ENCODE measurements at places on chromosomes 7 and 10. TPM values are rescaled to one million over a fixed set of nuclear protein-coding genes. Genes with fewer than 3 reads are reported as not detected.

The ARHGEF5 gene
- total RNA-seq: 1.4 TPM

The RGS10 gene
- 372 TPM for total RNA-seq

The ACTR3C gene
- 6.2 TPM for total RNA-seq

The MMD2 gene
- not detected for total RNA-seq

The FAM24B gene
- 3.8 TPM for total RNA-seq

The KDM7A gene
- 14.8 TPM for total RNA-seq

The ACSL5 gene
- 13.0 TPM for total RNA-seq

The ADRA2A gene
- total RNA-seq: 0.09 TPM

The CPA2 gene
- 0.14 TPM for total RNA-seq

The SOSTDC1 gene
- 2.0 TPM for total RNA-seq

The SPDYE8 gene
- total RNA-seq: not detected

DNA sequence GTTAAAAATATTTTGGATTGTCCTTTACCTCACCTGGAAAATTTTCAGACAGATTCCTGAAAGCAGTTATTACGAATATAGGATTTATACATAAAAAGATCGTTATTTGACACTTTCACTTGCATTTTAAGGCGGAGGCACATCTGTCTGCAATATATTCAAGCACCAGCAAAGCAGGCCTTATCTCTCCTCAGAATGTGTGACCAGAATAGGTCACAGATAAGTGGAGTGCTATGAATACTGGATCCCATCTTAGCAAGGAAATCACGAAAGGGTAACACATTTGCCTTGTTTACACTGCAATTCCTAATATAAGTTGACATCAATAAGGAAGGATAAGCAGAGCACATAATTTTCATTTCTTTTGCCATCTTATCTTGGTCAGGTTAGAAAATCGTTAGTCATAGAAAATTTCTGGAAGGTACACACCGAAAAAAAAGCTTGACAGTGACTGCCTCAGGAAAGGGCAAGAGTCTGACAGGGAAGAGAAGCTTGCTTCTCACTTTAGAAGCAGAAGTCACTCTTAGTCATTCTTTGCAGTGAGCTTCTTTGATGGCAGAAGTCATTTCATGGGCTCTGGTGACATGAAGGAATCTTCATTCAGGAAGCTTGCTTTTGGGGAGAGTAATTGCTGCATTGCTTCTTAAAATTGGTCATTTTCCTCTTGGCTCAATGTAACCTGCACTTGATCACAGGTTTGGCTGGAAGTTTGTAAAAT is 98.1 kb upstream of the STK17A start:
- H3K4me1 ChIP-seq: no peaks in the 10 kb centered on the region
- no peak overlapping the region for H3K4me3 ChIP-seq
- DNase-seq: no peak
- no peaks in the 10 kb centered on the region for H3K27me3 ChIP-seq

DNA sequence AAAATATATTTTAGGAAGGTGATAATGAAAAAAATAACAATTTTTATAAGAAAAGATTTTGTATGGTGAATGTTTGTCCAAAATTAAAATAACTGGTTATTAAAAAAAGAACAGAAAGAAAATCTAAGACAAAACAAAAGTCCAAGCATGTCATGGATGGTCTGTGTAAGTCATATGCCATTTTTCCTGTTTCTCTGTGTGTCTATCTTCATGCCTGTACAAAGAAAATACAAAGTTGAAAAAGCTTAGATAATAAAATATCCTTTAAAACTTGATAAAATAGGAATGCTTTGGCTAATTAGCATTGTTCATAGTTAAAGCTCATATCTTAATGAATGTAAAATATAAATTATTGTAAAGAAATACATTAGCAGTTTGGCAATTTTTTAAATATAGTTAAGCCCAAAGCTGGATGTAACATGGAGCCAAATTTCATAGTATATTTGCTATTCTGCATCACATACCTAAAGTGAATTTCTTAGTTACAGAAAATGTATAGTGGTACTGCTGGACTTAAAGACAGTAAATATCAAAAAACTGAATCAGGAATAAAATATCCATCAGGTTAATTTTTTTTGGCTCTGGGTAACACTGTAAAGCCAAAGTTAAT is 661.1 kb downstream of the PCDH15 start:
- DNase-seq: no peak
- no peak overlapping the region for H3K27ac ChIP-seq
- H3K4me1 ChIP-seq: no peaks in the 10 kb centered on the region
- H3K36me3 ChIP-seq: no peaks in the 10 kb centered on the region
- H3K4me3 ChIP-seq: no peak overlapping the region
- H3K27me3 ChIP-seq: no peaks in the 10 kb centered on the region

GRCh38 chr7:128036226-128036940 is 5.1 kb upstream of the LRRC4 start:
- no peak for DNase-seq
- peaks cover 8% of the 10 kb centered on the region for H3K4me1 ChIP-seq
- peaks cover 31% of the 10 kb centered on the region for H3K27me3 ChIP-seq
- no peaks in the 10 kb centered on the region for H3K36me3 ChIP-seq

- no peaks in the 10 kb centered on the region for H3K27me3 ChIP-seq
- no peak overlapping the region for H3K27ac ChIP-seq
- peaks cover 26% of the 10 kb centered on the region for H3K4me1 ChIP-seq
- no peak for DNase-seq
- no peak overlapping the region for H3K4me3 ChIP-seq
Observed at GRCh38 chr7:143280160-143280559, 4.6 kb upstream of the TMEM139 start.

- no peak overlapping the region for H3K4me3 ChIP-seq
- no peaks in the 10 kb centered on the region for H3K27me3 ChIP-seq
- H3K4me1 ChIP-seq: peaks cover 6% of the 10 kb centered on the region
- DNase-seq: no peak
Observed at GRCh38 chr7:17942231-17942630, 1.9 kb upstream of the SNX13 start.

GRCh38 chr10:130340816-130341215 is 204.6 kb downstream of the GLRX3 start:
- no peak overlapping the region for H3K4me3 ChIP-seq
- H3K27me3 ChIP-seq: no peaks in the 10 kb centered on the region
- DNase-seq: no peak

DNA sequence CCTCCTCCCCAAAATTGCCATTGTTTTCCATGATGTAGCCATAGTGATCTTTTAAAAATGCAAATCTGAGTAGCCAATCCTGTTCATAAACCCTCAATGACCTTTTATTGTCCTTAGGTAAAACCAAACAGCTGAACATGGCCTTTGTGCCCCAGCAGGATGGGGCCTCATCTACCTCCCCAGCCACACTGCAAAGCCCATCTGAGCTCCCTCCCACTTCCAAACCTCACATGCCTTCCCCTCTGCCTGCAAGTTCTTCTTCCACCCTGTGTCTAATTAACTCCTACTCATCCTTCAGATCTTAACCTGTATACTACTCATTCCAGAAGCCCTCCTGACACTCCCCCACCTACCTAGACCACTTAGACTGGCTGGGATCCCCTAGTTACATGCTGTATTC is 178.8 kb upstream of the NPVF start:
- H3K27me3 ChIP-seq: no peaks in the 10 kb centered on the region
- H3K4me1 ChIP-seq: no peaks in the 10 kb centered on the region

DNA sequence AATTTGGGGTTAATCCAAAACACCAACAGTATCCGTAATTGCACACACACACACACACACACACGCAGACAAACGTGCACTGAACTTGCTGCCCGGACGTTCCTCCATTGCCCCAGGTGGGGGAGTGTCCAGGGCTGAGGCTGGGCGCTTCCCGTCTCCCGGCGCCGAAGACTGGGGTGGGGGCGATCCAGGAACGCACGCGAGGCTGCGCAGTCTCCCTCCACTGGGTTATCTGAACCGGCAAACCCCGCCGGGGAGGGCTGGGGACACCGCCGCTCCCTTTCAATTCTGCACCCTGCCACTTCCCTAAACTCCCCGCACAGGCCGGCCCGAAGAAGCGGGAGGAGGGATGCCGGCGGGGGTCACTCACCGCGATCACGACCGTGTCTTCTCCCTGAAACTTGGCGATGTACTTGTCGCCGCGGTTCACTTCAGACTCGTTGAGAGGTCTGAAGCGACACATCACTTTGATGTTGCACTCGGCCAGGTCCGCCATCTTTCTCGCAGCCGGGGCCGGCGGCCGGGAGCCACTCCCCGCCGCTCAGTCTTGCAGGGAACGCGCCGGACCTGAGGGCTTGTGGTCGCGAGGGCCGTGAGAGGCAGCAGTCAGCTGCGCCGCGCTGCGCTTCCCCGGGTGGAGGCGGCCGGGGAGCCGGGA is 618 bp downstream of the KIF5B start:
- peak overlapping the region; percentile 99 for H3K4me3 ChIP-seq
- no peaks in the 10 kb centered on the region for H3K27me3 ChIP-seq
- DNase-seq: peak; percentile 64
- peaks cover 15% of the 10 kb centered on the region for H3K4me1 ChIP-seq

DNA sequence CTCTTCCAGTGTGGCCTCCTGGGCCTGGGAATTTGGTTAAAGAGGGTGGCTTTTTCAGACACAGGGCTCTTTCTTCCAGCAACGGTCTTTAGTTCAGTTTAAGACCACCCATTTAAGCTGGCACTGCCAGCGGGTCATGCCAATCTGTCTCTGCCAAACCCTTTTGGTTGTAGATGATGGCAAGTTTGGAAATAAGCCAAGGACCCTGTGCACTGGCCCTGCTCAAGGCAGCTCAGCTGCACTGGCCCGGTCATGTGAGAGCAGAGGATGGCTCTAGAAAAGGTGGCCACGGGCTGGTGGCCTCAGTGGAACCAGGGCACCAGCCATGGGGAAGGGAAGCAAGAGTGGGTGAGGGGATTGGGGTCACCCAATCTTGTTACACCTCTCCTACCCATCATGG is 294.1 kb downstream of the GLRX3 start:
- no peaks in the 10 kb centered on the region for H3K27me3 ChIP-seq
- H3K4me1 ChIP-seq: no peaks in the 10 kb centered on the region
- no peak overlapping the region for H3K4me3 ChIP-seq
- DNase-seq: no peak
- H3K27ac ChIP-seq: no peak overlapping the region
- no peaks in the 10 kb centered on the region for H3K36me3 ChIP-seq

- H3K4me3 ChIP-seq: no peak overlapping the region
- no peaks in the 10 kb centered on the region for H3K27me3 ChIP-seq
- no peak overlapping the region for H3K27ac ChIP-seq
- DNase-seq: no peak
- H3K4me1 ChIP-seq: no peaks in the 10 kb centered on the region
- no peaks in the 10 kb centered on the region for H3K36me3 ChIP-seq
Observed at GRCh38 chr7:42843205-42843800, 68.6 kb downstream of the C7orf25 start.

- H3K27me3 ChIP-seq: no peaks in the 10 kb centered on the region
- H3K4me3 ChIP-seq: no peak overlapping the region
- H3K4me1 ChIP-seq: no peaks in the 10 kb centered on the region
- DNase-seq: no peak
Observed at GRCh38 chr7:145698526-145699262, 417.9 kb upstream of the CNTNAP2 start.

GRCh38 chr7:130994378-130995115 is 260.5 kb upstream of the KLF14 start:
- H3K36me3 ChIP-seq: no peaks in the 10 kb centered on the region
- DNase-seq: no peak
- H3K4me3 ChIP-seq: no peak overlapping the region
- H3K27ac ChIP-seq: no peak overlapping the region

DNA sequence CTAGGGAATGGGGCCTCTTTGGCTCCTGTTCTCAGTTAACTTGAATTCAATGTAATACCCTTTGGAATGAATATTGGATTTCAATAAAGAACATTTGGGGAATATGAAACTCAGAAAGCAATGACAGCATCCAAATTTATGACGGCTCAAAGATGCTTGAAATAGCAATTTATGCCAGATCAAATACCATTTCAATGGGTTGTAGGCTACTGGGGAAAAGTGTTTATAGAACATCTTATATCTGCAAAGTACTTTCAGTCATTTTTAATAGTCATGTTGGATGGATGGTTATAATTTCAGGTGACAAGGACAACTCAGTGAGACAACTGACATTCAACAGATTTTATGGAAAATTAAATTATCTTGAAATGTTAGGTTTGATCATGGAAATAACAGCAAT is 772.7 kb downstream of the PHTF2 start:
- H3K4me1 ChIP-seq: no peaks in the 10 kb centered on the region
- no peak overlapping the region for H3K27ac ChIP-seq
- DNase-seq: no peak
- no peaks in the 10 kb centered on the region for H3K27me3 ChIP-seq

DNA sequence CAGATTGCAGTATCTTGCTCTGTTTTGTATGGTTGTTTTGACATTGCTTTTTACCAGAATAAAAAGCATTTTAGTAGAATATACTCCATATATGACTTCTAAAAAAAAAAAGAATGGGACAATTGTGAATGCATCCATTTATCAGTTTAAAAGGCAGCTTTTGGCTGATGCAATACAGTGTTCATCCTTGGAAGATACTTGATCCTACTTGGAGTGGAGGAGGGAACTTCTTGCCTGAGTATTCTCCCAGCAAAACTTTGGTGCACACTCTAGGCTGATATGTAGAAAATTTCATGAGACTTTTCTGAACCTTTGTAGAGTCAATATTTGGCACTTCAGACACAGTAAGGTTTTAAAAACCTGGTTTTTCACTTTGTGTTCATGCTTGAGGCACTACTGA is 40.2 kb downstream of the WDR11 start:
- no peak overlapping the region for H3K4me3 ChIP-seq
- H3K4me1 ChIP-seq: no peaks in the 10 kb centered on the region
- H3K27ac ChIP-seq: no peak overlapping the region
- peaks cover 3% of the 10 kb centered on the region for H3K36me3 ChIP-seq
- no peaks in the 10 kb centered on the region for H3K27me3 ChIP-seq
- DNase-seq: no peak

- peak overlapping the region; percentile 73 for H3K4me3 ChIP-seq
- H3K27ac ChIP-seq: peak overlapping the region; percentile 99
- peaks cover 34% of the 10 kb centered on the region for H3K36me3 ChIP-seq
- H3K27me3 ChIP-seq: no peaks in the 10 kb centered on the region
Observed at GRCh38 chr10:28533571-28534304, 820 bp downstream of the WAC start.

GRCh38 chr10:13955409-13956068 is 368.8 kb downstream of the PRPF18 start:
- H3K4me1 ChIP-seq: no peaks in the 10 kb centered on the region
- H3K4me3 ChIP-seq: no peak overlapping the region
- DNase-seq: no peak
- H3K27ac ChIP-seq: no peak overlapping the region
- no peaks in the 10 kb centered on the region for H3K36me3 ChIP-seq

GRCh38 chr7:131425992-131426391 is 98.3 kb downstream of the MKLN1 start:
- no peak overlapping the region for H3K27ac ChIP-seq
- no peaks in the 10 kb centered on the region for H3K27me3 ChIP-seq
- H3K36me3 ChIP-seq: peaks cover 18% of the 10 kb centered on the region
- no peak for DNase-seq
- H3K4me1 ChIP-seq: no peaks in the 10 kb centered on the region
- no peak overlapping the region for H3K4me3 ChIP-seq

DNA sequence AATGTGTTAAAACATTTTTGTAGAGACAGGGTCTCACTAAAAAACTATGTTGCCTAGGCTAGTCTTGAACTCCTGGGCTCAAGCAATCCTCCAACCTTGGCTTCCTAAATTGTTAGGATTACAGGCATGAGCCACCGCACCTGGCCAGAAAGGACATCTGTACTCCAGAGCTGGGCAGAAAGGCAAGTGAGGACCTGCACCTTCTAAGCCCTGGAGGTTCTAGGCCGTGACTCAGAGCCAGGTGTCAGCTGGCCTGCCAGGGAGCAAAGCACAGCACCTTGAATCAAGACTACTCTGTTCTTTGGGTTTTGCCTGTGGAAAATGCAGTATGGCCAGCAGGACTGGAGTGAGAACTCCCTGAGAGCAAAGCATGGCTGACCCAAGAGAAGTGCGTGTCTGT is 396.5 kb downstream of the ADRA2A start:
- H3K36me3 ChIP-seq: no peaks in the 10 kb centered on the region
- H3K27me3 ChIP-seq: no peaks in the 10 kb centered on the region
- DNase-seq: no peak
- H3K4me1 ChIP-seq: no peaks in the 10 kb centered on the region
- no peak overlapping the region for H3K27ac ChIP-seq
